ENCODE measurements at places on chromosomes 11 and 22.

- DNase-seq = peak; percentile 53
These were observed at the start of gene NCF4 for GRCh38 chr22:36860821-36861659. TSS of gene NCF4 (plus strand) at chr22:36861006. CDS start at chr22:36861172, 166 bp downstream.

DNA sequence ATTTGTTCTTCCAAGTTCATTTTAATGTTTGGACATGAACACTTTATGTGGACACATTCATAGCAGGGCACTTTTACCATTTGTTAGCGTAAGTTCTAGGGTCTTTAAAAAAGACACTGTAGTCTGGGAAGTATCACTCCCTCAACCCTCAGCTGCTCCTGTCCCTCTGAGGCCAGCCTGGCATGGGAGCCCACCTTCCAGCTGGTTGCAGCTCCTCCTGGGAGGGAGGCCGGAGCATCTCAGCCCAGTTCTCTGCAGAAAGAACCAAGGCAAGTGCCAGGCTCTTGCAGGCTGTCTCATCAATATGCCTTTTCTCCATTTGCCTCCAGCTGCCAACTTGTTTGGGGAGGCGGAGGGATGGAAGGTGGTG, 150.6 kb downstream of the OPCML start:
- DNase-seq = no peak

DNA sequence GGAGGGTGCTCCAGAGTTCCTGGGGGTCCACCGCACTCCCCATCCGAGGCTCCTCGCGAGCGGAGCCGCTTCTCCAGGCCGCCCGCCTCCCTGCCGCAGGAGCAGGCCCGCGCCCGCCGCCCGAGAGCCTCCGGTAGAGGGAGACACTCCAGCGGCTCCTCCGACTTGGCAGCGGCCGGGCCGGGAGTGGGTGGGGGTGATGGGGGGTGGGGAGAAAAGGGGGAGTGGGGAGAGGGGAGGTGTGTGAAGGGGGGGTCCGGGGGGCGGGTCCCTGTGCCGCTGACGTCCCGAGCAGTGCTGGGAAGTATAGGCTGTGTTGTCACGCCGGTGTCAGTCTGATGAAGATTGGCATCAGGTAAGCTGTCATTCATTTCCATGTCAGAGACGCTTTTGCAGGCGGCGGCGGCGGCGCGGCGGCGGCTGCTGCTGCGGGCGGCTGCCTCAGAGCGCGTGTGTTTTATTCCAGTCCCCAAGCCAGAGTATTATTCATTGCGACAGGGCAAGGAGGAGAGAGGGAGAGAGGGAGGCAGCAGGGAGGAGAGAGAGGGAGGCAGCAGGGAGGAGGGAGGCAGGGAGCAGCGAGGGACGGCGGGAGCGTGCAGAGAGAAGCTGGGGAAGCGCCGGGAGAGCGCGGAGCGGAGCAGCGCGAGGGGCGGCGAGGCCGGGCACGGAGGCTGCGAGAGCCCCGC, at the start of gene PKNOX2:
TSS of gene PKNOX2 (plus strand) at position 330 of the 689 bp plus-strand sequence. CDS start 186,555 bp downstream, outside the sequence.
- peak; percentile 52 for DNase-seq

- no peak for DNase-seq
These were observed 66.2 kb upstream of the ZC3H12C start for GRCh38 chr11:110026858-110027626.

GRCh38 chr11:134636071-134636470, 224.0 kb upstream of the B3GAT1 start:
- DNase-seq = no peak

GRCh38 chr11:76823481-76824028, 37.2 kb upstream of the ACER3 start:
- DNase-seq = no peak

DNA sequence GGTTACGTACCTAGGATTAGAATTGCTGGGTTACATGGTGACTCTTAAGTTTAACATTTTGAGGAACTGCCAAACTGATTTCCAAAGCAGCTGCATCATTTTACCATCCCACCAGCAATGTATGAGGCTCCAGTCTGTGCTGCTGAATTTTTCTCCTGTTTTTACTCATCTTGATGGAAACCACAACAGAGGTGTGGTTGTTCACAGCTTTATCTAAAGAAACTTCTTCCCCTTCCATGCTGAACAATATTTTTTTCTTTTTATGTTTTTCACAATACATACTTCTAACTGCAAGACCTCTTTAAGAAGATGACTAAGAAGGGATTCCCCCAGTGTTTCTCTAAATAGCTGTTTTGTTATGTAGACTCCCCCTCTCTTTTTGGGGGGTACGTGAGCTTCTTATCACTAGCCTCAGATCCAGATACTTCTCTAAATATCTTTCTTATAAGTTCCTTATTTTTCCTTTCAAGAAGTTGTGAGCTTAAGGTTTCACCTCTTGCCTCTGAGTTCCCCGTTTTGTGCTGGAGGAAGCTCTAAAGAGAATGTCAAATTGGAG, 24.0 kb downstream of the TCP11L1 start:
- peak; percentile 12 for DNase-seq

GRCh38 chr22:26592421-26592891, 2.5 kb upstream of the TPST2 start:
- DNase-seq = peak; percentile 76

GRCh38 chr11:80167766-80168165, 726.9 kb upstream of the TENM4 start:
- no peak for DNase-seq

DNA sequence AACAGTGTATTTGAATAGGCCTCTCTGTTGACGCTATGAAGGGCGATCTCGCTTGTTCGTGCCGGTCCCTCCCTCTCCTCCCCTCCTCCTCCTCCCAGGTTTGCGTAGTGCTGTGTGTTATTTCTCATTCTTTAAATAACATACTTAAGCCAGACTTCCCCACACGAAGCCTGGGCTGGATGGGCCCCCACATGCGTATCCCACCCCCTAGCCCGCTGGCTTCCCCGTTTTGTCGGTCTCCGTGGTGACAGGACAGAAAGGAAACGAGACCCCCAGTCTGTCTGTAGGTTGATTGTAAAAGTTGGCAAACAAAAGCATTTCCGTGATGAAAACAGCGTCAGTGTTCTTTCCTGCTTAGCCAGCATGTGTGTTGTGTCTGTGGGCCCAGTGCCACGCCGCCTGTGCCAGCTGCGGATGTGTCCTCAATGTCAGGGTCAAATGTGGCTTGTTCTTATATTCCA, 27.3 kb downstream of the FAM118A start:
- DNase-seq = no peak

DNA sequence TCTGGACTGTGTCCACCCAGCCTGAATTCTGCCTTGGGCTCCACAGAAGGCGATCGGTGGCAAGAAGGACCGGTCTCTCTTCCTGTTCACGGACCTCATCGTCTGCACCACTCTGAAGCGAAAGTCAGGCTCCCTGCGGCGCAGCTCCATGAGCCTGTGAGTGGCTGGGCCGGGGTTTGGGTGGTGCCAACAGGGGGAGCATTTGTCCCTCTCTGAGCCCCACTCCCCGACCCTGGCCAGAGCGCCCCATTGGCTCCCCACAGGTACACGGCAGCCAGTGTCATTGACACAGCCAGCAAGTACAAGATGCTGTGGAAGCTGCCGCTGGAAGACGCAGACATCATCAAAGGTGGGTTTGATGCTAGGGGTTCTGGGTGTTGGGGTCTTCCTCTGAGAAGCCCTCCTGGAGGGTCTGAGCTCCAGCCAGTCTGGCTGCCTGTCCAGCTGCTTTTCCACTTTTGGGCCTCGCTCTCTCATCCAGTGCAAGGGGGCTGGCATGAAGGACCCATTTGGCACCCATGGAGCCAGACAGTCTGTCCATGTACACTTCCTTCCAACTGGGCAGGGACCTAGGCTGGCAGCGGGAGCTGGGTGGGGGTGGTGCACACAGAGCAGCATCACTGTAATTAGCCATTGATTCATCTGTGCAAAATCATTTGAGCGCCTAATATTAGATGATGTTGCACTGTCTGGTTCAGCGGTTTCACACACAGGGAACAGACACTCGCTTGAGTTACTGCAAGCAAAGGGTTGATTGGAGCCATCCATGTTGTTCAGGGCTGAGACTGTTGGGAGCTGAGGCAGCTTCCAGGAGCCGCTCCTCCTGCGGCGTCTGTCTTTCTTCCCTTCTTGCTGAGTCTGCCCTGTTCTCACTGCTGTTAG, 19.0 kb upstream of the RELT start:
- no peak for DNase-seq

DNA sequence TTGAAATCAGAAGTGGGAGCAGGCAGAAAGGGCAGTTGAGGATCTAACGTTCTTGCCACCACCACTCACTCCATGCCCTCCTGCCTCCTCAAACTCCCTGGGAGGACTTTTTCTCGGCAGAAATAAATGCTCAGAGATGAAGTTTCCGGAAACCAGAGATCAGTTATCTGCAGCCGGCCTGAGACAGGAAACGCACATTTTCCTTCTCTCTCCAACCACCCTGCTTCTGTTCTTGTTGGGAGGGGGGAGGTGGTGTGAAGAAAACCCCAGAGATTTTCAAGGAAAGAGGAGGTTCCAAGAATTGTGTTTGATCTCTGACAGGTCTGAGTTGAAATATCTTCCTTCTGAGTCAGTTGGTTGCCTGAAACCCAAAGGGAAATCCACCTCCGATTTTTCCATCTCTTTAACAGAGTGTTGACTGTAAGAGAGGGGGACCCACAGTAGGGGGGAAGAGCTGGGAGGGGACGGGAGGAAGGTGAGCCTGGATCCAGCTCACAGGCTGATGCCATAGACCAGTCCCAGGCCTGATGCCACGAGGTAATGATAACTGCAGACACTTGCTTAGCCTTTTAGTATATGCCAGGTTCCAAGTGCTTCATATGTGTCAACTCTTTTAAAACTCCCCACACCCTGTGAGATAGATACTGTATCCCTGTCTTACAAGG, 100.8 kb downstream of the TRAF6 start:
- peak; percentile 31 for DNase-seq

DNA sequence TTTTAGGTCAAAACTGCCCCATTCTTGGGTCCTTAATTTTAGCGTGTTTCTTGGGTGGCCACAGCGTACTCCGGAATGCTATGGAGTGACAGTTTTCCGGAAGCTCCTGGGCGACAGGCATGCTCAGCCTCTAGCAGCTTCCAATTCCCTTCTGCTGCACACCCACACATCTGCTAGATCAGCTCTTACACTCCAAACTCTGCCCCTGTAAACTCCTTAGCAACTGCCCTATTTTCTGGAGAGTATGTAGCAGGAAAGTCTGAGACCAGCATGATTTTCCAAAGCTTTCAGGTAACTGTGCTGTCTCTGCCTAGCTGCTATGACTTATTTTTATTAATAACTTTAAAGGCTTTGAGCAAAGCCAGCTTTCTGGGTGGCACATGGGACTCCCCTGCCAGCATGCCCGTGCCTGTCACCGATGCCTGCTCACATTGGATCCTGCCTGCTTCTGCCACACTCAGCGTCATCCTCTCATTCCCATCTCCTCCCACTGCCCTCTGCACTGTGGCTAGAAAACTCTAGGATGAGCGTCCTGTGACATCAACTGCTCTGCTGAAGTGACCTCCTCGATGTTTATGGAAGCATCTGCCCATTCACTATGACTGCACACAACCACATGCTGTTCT, 17.3 kb downstream of the TOLLIP start:
- no peak for DNase-seq

DNA sequence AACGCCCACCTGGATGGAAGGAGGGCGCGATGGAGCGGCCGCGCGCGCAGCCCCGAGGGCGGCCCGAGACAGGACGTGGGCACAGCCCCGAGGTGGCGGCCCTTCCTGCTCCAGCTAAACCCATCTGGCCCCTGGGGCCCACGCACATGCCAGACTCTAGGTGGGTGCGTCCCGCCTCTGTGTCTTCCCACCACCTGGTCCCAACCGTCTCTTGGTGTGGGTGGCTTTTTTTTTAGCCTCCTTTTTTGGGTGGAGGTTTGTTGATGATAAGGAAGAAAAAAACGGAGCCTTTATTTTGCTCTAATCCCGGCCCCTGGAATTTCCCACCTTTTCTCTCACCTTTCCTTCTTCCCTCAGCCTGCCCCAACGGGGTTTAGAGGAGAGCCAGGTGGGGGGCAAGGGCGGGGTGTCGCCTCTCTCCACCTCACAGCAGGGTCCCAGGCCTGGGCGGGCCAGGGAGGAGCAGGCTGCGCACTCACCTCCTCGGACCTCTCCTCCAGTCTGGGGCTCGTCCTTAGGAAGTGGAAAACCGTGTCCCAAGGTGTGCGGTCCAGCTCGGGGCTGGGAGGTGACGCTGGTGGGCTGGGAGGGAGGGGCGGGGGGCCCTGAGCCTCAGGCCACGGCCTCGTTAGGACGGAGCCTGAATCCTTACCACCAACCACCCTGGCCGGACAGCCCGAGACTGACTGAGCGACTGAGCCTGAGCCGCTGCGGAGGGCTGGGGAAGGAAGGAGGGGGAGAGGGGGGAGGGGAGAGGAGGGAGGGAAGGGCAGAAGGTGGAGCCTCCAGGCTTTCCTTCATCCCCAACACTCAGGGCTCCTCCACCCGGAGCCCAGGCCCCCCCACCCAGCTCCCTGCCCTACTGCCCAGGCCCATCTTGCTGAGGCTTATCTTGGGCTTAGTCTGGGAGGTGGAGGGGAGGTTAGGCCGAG, at the start of gene SOX10:
TSS of gene SOX10 (minus strand) at position 696 of the 932 bp plus-strand sequence. CDS start 771 bp downstream, outside the sequence.
- DNase-seq = no peak

DNA sequence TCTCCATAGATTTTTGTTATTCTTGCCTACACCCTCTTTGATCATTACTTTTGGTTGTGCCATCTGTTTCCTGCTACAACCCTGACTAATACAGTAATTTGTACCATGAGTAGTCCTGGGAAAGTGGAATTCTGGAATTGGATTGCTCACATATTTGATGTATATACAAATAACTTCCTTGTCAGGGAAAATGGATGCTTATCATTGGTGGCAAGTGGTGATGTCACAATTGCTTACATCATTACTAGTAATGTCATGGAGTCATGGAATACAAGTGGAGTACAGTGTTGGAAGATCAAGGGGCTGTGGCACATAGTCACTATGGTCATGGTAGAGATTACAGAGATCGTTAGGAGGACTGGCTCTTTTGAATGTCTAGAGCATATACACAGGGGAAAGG, 24.4 kb downstream of the AASDHPPT start:
- DNase-seq = no peak

GRCh38 chr11:22165759-22166513, 26.9 kb upstream of the ANO5 start:
- DNase-seq = no peak

DNA sequence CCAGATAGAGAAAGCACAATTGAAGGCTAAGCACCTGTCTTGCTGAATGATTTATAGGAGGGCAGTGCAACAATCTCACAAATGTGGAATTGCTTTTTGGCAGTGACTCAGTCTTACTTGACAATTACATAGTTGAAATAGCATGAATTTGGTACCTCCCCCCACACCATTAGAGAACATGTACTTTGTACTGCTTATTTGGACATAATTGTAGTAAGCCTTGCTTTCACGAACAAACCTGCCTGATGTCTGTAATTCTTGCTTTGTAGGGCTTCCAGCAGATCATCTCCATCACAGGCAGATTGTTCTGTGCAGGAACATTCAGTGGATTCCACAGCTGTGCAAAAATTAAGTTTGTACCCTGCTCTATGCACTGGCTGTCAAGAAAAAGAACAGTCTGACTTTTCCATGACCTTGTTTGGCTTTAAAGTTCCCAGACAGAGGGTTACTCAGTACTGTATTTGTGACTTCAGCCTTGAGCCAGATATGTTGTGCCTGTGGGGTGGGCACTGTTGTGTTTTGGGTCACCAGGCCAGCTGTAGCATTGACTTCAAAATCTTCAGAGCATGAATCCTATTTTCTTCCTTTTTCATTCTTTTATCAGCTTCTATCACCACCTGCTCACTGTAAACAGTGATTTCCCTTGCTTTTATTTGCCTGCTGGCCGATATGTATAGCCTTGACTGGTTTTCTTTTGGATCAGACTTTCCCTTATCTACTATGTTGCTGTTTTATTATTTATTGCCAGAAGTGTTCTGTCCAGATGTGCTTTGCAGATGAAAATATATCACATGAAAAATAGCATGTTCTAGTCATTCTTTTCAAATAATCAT, 941.0 kb upstream of the CHORDC1 start:
- no peak for DNase-seq
